ENCODE measurements at places on chromosomes 6 and 20.

DNA sequence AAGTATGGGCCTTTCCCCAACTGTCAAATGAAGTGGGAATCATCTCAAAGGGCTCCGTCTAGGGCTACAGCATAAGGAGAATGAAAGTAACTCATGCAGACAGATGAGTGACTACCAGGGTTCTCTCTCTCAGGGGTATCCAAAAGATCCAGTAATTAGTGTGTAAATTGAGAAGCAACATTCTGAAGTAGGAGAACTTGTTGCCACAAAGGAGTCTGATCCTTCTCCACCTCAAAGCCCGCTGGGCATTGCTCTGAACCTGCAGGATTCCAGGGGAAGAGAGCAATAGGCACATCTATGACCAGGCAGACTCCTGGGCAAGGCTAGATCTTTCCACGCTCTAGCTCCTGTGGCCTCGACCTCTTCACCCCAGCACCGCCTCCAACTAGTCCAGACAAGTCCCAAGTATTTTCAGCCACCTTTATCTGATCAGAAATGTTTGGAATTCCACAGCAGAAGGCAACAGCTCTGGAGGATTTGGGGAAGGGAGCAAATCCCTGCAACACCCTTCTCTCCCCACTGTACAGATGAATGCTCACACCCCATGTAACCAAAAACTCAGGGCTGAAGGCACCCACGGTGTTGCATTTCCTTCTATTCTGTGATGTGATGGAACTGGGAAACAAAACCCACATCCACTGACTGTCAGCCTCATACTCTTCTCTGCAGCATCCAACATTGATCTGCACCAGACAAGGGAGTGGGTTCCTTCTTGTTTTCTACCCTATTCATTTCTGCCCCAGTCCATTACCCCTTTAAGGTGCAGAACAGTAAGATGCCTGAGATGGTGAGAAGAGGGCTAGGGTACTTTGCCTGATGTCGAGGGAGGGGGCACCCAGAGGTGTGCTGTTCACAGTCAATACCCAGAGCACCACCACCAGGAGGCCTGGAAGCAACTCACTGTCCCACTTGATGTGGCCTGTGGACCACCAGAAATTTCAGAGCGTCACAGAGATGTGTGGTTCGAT, 41.0 kb downstream of the COX4I2 start:
- no peak overlapping the region for H3K4me3 ChIP-seq
- DNase-seq: no peak
- H3K27ac ChIP-seq: peak overlapping the region; percentile 86
- H3K4me1 ChIP-seq: peaks cover 85% of the 10 kb centered on the region
- H3K36me3 ChIP-seq: no peaks in the 10 kb centered on the region
- H3K27me3 ChIP-seq: no peaks in the 10 kb centered on the region

- no peaks in the 10 kb centered on the region for H3K36me3 ChIP-seq
- no peak for DNase-seq
- no peak overlapping the region for H3K4me3 ChIP-seq
- H3K27me3 ChIP-seq: no peaks in the 10 kb centered on the region
These were observed 51.4 kb upstream of the LGSN start for GRCh38 chr6:63371104-63371715.

- H3K36me3 ChIP-seq: no peaks in the 10 kb centered on the region
- H3K4me3 ChIP-seq: no peak overlapping the region
- H3K27ac ChIP-seq: no peak overlapping the region
- DNase-seq: no peak
- no peaks in the 10 kb centered on the region for H3K4me1 ChIP-seq
These were observed 61.1 kb upstream of the TBX18 start for GRCh38 chr6:84825461-84825860.

DNA sequence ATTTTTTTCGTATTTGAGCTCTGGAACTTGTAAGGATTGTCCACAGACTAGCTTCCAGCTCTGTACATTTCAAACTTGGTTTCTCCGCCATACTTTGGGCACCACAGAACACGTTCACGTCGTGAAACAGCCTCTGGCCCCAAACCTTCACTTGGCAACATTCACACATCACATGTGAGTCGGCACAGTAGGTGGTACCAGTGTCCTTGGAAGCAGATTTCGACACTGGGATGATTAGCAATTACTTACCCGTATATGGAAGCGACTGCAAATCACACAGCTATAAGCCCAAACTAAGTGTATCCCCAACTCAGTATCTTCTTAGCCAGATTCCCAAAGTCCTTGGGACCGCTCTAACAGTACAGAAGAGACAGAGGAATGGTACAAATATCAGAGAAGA, 60.2 kb downstream of the MAFB start:
- no peaks in the 10 kb centered on the region for H3K36me3 ChIP-seq
- no peak for DNase-seq
- H3K4me1 ChIP-seq: peaks cover 32% of the 10 kb centered on the region
- H3K4me3 ChIP-seq: no peak overlapping the region
- H3K27ac ChIP-seq: no peak overlapping the region

DNA sequence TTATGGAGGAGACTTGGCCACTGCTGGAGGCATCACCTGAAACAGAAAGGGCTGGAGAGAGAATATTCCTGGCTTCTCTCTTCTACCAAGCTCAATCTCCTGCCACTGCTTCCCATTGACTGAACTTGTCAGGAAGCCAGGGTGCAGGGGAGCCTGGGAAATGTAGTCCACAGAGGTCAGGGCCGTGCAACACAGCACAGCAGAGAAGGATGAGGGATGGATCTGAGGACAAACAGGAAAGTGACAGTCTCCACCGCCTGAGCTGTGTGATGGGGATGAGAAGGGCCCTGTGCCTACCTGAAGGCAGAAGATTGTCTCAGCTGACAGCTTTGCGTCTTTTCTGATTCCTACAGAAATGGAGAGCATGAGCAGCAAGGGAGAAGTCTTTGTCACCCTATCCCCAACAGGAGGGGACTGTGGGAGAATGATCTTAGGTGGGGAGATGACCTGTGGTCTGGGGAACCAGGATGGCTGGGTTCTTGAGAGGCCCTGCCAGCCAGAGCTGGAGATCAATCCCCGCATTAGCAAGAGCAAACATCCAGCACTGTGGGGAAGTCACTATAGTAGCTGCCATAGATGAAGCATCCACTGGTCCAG, 114.2 kb downstream of the SNX5 start:
- H3K4me3 ChIP-seq: no peak overlapping the region
- peaks cover 3% of the 10 kb centered on the region for H3K4me1 ChIP-seq
- DNase-seq: no peak
- no peak overlapping the region for H3K27ac ChIP-seq
- H3K27me3 ChIP-seq: no peaks in the 10 kb centered on the region

DNA sequence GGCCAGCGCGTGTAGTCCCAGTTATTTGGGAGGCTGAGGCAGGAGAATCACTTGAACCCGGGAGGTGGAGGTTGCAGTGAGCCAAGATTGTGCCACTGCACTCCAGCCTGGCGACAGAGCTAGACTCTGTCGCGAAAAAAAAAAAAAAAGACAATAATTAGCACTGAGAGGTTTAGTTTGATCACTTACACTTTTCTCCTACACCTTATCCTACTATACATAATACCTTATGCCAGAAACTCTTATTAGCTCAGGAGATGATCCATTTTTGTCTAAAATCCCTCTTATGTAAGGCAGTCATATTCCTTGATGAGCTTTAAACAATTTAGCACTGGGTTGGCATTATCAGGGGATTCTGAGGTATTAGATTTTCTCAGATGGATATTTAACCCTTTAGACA, 3.6 kb upstream of the MTFR2 start:
- peaks cover 6% of the 10 kb centered on the region for H3K36me3 ChIP-seq
- DNase-seq: no peak
- no peaks in the 10 kb centered on the region for H3K27me3 ChIP-seq
- H3K4me3 ChIP-seq: no peak overlapping the region
- no peak overlapping the region for H3K27ac ChIP-seq
- peaks cover 6% of the 10 kb centered on the region for H3K4me1 ChIP-seq

DNA sequence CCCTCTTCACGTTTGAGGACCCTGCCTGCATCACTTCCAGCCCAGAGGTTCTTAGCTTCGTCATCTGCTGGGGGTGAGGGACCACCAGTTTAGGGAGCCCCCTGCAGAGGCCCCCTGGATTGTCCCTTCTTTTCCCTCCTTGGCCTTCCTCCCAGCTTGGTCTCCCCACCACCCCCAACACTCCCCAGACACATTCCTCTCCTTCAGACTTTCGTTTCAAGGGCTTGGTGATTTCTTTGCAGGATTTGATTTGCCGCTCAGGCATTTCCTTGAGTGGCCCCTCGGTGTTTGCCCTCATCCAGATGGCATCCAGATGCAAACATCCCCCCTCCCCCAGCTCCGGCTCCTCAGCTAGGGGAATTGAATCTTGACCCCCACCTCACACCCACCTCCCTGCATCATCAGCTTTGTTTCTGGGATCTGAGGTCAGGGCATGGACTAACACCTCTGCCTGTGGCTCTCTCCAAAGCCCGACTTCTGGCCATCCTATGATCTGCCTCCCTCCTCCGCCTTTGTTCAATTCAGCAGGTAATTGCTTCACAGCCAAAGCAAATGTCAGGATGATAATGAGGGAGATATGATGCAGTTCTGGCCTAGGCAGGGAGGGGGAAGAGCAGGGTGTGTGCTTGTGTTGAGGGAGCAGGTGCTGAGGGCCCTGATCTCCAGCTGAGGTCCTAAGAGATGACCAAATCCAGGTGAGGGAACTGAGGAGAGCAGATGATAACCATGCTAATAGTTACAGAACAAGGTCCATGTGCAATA, 141.5 kb downstream of the VEGFA start:
- no peak overlapping the region for H3K4me3 ChIP-seq
- no peaks in the 10 kb centered on the region for H3K36me3 ChIP-seq
- no peaks in the 10 kb centered on the region for H3K27me3 ChIP-seq

DNA sequence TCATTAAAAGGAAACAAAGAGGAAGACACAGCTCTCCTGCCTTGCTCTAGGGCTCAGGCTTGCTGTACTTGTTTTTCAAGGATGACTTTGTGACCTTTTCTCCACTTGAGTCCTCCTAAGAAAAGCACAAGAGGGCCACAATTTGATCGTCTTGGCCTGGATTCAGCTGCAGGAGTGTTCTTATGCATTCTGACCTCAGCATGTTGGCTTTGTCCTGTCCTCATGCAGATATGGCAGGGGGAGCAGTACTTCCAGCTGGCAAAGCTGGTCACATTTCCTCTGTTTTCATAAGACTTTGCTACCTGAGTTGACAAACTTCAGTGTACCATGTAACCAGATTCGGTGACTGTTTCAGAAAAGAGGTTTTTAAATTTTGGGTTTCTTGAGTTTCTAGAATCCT, 30.8 kb downstream of the KDM1B start:
- no peak for DNase-seq
- H3K4me1 ChIP-seq: no peaks in the 10 kb centered on the region
- no peak overlapping the region for H3K4me3 ChIP-seq
- H3K36me3 ChIP-seq: no peaks in the 10 kb centered on the region
- H3K27me3 ChIP-seq: no peaks in the 10 kb centered on the region

- H3K4me1 ChIP-seq: peaks cover 44% of the 10 kb centered on the region
- H3K36me3 ChIP-seq: no peaks in the 10 kb centered on the region
- DNase-seq: no peak
- peak overlapping the region; percentile 28 for H3K27ac ChIP-seq
- H3K4me3 ChIP-seq: no peak overlapping the region
These were observed 10.3 kb downstream of the CLDN20 start for GRCh38 chr6:155274106-155274505.

DNA sequence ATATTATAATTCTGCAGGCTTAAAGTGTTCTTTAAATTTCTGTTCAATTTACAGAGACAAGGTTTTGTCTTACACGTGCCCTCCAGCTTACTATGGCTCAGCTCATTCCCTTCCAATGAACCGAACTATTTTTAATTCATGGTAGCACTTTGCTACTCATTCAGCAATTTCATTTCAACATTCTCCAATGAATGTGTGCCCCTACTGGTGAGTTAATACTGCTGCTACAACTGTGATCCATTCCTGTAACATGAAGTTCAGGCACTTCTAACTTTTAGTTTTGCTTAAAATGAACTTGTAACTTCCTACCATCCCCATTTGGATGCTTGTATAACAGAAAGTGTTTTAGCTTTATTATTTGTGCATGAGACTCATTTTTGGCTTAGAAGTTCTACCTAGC, 99.7 kb downstream of the F13A1 start:
- no peak for DNase-seq
- no peaks in the 10 kb centered on the region for H3K4me1 ChIP-seq
- H3K27me3 ChIP-seq: no peaks in the 10 kb centered on the region
- H3K36me3 ChIP-seq: no peaks in the 10 kb centered on the region

- no peaks in the 10 kb centered on the region for H3K36me3 ChIP-seq
- peak overlapping the region; percentile 44 for H3K27ac ChIP-seq
- H3K27me3 ChIP-seq: no peaks in the 10 kb centered on the region
These were observed 101.6 kb downstream of the HIVEP2 start for GRCh38 chr6:142843361-142843760.

DNA sequence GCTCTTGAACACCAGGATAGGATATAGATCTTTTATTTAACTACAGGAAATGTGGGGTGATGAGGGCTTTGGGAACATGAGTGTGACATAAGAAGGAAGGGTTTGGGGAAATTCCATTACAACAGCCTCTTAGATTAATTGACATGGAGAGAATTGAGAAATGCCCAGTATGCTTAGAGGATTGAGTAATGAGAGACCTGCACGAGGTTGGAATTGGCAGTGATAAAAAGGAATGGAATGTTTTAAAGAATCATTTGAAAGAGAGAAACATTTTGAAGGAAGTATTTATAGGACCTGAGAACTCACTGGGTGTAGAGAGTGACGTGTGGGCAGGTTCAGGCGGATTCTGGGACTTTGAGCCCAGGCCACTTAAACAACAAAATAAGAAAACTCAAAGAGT, 227.0 kb downstream of the BMP2 start:
- DNase-seq: no peak
- no peak overlapping the region for H3K4me3 ChIP-seq
- H3K27ac ChIP-seq: no peak overlapping the region
- no peaks in the 10 kb centered on the region for H3K27me3 ChIP-seq
- H3K36me3 ChIP-seq: no peaks in the 10 kb centered on the region

DNA sequence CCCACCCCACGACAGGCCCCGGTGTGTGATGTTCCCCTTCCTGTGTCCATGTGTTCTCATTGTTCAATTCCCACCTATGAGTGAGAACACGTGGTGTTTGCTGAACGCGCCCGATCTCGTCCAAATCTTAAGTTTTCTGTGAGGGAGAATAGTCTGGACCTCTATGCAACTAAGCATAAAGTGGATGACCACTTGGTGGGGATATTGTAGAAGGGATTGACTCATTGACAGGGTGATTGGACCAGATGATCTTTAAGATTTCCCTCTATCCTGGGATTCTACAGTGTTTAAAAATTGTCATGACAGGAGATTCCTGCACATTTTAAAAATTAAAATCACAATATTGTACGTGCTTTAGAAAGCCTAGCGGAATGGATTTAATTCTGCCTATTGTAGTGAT, 141.3 kb downstream of the TRMT11 start:
- no peaks in the 10 kb centered on the region for H3K4me1 ChIP-seq
- no peaks in the 10 kb centered on the region for H3K27me3 ChIP-seq
- H3K36me3 ChIP-seq: no peaks in the 10 kb centered on the region

GRCh38 chr6:75363304-75363703, 78.7 kb upstream of the TMEM30A start:
- no peak overlapping the region for H3K27ac ChIP-seq
- H3K27me3 ChIP-seq: no peaks in the 10 kb centered on the region
- H3K4me3 ChIP-seq: no peak overlapping the region
- peaks cover 2% of the 10 kb centered on the region for H3K36me3 ChIP-seq
- peaks cover 15% of the 10 kb centered on the region for H3K4me1 ChIP-seq
